Activated naive CD4-positive, alpha-beta T cell treated with anti-CD3 and anti-CD28 coated beads, Interleukin-2, amount 10 ng/mL, durations not matched to agents 7 days and 5 days (primary cell): ENCODE measurements at places on chromosomes 4 and X.

DNA sequence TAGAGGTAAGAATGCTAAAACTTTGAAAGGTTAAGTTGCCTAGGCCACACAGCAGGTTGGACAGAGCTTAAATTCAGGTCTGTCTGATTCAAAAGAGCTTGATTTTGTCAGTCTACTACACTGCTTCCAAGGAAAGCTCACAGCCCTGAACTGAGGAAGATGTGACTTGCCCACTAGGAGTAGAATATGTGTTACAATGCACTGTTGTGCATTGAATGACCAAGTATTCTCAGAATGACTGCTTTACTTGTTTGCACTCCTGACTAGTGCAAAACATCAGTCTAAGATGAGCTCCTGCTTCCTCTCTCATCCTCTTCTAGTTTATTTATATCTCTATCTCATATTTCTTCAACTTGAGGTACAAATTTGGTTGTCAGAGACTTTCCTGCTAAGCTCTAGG is 56.2 kb downstream of the AWAT2 start:
- H3K4me3 ChIP-seq: no peak overlapping the region
- H3K4me1 ChIP-seq: peaks cover 2% of the 10 kb centered on the region
- no peak overlapping the region for H3K27ac ChIP-seq
- no peak for DNase-seq
- no peaks in the 10 kb centered on the region for H3K27me3 ChIP-seq

GRCh38 chr4:38818441-38818976 is 13.9 kb upstream of the TLR1 start:
- peaks cover 21% of the 10 kb centered on the region for H3K4me1 ChIP-seq
- peaks cover 7% of the 10 kb centered on the region for H3K27me3 ChIP-seq
- no peak overlapping the region for H3K4me3 ChIP-seq
- DNase-seq: no peak
- H3K27ac ChIP-seq: no peak overlapping the region

- H3K27me3 ChIP-seq: no peaks in the 10 kb centered on the region
- H3K4me3 ChIP-seq: no peak overlapping the region
- H3K27ac ChIP-seq: no peak overlapping the region
- H3K4me1 ChIP-seq: no peaks in the 10 kb centered on the region
- DNase-seq: no peak
Observed at GRCh38 chrX:141839856-141840255, 1.7 kb downstream of the MAGEC3 start.

DNA sequence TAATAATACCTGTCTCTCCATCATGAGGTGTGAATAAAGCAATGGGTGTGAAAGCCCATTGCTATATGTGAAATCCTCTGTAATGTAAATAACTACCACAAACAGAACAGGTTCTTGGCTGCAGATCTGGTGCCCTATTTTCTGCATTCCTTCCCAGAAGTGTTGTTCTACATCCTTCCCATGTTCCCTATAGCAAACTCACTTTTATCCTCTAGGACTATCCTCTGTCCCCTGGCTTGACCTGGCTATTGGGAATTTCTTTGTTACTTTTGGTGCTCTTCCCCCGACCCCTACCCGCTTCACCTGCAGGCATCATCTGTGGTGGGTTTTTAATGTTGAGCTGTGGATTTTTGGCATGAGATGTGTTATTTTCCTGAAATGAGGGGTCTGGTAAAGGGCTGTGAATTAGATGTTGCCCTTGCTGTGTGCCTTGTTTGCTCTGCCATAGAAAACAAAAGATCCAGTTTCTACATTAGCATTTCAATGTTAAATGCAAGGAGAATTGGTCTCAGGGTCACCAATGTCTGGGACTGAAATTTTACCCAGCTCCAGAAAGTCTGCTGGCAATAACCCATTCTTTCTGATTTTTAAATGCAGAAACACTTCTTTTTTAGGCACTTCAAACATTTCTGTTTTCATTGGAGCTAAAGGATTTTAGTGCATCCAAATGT is 13.6 kb upstream of the FREM3 start:
- no peak overlapping the region for H3K27ac ChIP-seq
- H3K36me3 ChIP-seq: no peaks in the 10 kb centered on the region
- no peak for DNase-seq
- no peaks in the 10 kb centered on the region for H3K27me3 ChIP-seq
- H3K4me1 ChIP-seq: no peaks in the 10 kb centered on the region
- H3K4me3 ChIP-seq: no peak overlapping the region
